ENCODE measurements at places on chromosomes 5 and 9.

DNA sequence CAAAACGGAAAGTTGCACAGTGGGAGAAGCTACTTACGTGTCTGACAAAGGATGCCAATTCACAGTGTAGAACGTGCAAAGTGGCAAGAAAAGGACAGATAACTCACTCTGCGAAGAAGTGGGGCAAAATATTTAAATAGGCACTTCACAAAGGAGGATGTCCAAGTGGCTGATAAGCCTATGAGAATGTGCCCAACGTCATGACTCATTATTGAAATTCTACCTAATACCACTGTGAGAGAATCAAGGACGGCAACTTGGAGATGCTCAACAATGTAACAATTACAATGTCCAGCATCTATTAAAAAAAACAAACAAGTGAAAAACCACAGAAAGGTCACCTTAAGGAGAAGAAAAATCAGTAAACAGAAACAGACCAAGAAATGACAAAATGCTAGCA, 59.0 kb downstream of the NACC2 start:
- DNase-seq = no peak

- no peak for DNase-seq
Observed at GRCh38 chr9:110088099-110088498, 119.9 kb downstream of the C9orf152 start.

- no peak for DNase-seq
Observed at GRCh38 chr5:124736805-124737188, 9.6 kb downstream of the ZNF608 start.

- DNase-seq = no peak
Observed at GRCh38 chr5:143812085-143812705, at the start of gene HMHB1. TSS of gene HMHB1 (plus strand) at chr5:143812161.

- DNase-seq = peak; percentile 93
Observed at GRCh38 chr5:134577796-134578577, 52.5 kb downstream of the JADE2 start.

DNA sequence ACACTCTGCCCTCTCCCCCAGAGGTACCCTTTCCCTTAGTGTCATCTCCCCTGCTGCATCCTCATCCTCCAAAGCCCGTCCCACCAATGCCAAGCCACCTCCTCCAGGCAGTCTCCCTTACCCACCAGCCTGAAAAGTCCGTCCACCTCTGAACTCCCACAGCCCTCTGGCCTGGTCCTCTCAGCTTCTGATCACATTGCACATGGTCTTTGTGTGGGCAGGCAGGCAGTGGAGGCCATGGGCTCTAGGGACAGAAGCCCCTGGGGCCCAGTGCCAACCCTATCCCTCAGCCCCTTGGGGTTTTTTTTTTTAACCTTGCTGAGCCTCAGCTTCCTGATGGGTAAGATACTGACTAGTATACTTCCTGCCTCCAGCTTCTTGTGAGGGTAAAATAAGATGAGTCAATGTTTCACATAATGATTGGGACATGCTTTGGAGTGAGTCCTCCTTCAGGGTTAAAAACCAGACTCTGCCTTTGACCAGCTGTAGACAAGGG, 19.4 kb downstream of the CSF1R start:
- no peak for DNase-seq

- DNase-seq = peak; percentile 85
Observed at GRCh38 chr9:136525841-136526499, 19.9 kb downstream of the NOTCH1 start.

- no peak for DNase-seq
Observed at GRCh38 chr5:62182802-62183201, 123.2 kb upstream of the KIF2A start.

- DNase-seq = no peak
Observed at GRCh38 chr5:148011398-148012137, 52.2 kb upstream of the SPINK5 start.

- DNase-seq = no peak
Observed at GRCh38 chr5:147371290-147371689, 136.5 kb downstream of the STK32A start.

DNA sequence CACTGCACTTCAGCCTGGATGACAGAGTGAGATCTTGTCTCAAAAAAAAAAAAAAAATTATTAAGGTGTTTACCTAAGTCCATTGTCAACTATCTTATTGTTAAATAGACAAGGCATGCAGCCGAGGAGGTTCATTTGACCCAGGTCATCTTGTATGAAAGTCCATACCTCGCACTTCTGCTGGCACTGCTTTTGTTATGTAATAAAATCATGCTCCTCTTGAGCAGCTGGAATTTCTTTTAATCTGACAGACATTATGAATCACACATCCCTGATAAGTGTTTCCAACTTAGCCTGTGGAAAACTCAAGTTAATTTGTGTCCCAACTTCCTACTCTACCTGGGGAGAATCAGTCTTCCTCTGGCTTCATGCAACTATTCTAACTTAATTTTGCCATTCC, 315.6 kb upstream of the KLF4 start:
- no peak for DNase-seq

- DNase-seq = no peak
Observed at GRCh38 chr5:58066076-58066475, 393.8 kb downstream of the PLK2 start.

GRCh38 chr5:80569961-80570786, at the start of gene ANKRD34B:
TSS of gene ANKRD34B (minus strand) at chr5:80570280. CDS start at chr5:80560019, 10,261 bp downstream.
- DNase-seq = peak; percentile 22

GRCh38 chr5:134100283-134101091, 14.0 kb upstream of the TCF7 start:
- DNase-seq = no peak

- no peak for DNase-seq
Observed at GRCh38 chr5:145801195-145801594, 33.9 kb downstream of the PRELID2 start.

GRCh38 chr9:111645806-111646205, 14.7 kb downstream of the DNAJC25 start:
- no peak for DNase-seq

GRCh38 chr5:107529618-107530017, 141.1 kb downstream of the EFNA5 start:
- no peak for DNase-seq

- DNase-seq = no peak
Observed at GRCh38 chr5:67238191-67238590, 41.6 kb upstream of the CD180 start.

- DNase-seq = no peak
Observed at GRCh38 chr5:67746103-67746502, 469.5 kb upstream of the PIK3R1 start.

- DNase-seq = no peak
Observed at GRCh38 chr5:154654486-154655371, 100.4 kb upstream of the LARP1 start.

DNA sequence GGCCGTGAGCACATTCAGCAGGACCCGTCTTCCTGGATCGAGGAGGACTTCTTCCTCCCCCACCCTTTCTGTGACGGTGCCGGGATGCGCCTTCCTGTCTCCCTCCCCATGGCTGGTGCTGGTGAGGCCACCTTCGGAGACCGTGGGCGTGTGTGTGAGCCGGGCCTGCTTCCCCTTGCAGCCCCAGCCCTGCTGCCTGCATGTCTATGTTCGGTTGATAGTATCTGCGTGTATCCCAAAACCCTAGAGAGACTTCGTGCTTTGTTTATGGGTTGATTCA, 12.8 kb downstream of the CEP72 start:
- DNase-seq = no peak

DNA sequence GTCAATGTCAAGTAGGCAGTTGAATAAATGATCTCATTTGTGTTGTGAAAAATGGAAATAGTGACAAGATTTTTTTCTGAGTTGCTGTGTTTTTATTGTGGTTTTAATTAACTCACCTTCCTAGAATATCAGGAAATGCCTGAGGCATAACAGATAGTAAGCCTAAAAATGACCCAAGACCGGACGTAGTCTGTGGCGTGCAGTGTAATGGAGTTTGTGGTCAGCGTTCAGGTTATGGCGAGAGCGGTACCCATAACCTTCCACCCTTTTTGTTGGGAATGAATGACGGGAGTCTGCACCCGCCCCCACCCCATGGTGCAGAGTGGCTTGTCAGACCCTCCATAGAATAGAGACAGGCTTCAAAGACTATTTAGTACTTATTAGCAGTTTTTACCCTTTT, 119.3 kb downstream of the GALNT10 start:
- DNase-seq = no peak

DNA sequence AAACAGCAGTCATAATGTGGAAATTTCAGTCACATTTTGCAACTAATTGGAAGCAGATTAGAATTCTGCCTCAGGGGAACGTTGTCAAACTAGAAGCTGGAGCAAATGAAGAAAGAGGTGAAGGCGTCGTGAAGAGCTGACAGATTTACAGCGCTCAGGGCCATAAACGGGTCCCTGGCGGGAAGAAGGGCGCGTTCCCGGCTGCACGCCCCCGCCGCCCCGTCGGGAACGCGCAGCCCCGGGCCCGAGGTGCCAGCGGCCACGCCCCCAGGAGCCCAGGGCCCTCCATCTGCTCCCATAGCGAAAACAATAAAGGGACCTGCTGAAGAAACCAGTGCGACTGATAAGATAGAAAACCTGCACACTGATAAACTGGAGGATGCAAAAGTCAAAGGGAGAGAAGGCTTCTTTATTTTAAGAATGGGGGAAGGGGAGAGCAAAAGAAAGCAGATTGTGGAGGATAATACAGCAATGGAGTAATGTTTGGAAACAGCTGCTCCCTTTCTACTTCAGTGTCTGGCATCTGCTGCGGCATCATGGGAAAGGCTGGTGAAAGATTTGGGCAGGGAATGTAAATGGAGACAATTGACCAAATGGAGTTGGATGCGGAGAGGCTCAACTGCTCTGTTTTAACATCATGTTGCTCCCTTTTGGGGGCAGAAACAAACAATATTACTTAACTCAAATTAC, 11.1 kb downstream of the ZNF608 start:
- DNase-seq = peak; percentile 92

GRCh38 chr5:57229313-57229712, 55.5 kb downstream of the GPBP1 start:
- DNase-seq = no peak

DNA sequence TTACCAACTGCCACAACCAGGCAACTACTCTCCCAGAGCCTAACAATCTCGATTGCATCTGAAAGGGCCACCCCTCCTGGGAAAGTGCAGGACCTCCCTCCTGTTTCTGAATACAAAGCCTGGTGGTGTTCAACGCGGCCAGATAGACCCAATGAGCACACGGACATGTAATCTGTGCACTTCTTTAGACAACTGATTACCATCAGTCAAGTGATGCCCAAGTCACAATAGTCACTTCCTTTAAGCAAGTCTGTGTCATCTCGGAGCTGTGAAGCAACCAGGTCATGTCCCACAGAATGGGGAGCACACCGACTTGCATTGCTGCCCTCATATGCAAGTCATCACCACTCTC, 739 bp downstream of the C9orf72 start:
- peak; percentile 56 for DNase-seq
